H9 (cell line): ENCODE measurements at places on chromosomes 16 and 17. TPM values are rescaled to one million over a fixed set of nuclear protein-coding genes. Genes with fewer than 3 reads are reported as not detected.

DNA sequence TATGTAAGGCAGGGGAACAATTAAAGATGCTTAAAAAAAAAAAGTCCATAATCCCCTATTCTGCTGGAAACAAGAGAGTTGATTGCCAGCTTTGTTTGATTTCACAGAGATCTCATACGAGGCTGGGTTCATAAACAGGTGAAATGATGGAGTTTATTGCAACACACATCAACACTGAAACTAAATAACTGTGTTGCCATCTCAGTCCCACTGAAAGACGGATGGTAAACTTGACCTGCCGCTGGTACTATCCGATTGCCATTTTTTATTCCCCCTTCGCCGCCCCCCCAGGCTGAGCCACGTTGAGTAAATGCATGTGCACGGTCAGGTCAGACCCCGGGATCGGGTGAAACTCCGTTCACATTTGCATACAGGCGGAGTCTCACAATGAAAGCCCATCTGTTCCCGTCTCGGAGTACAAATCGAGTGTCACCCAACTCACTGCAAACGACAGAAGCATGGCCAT lies 119.2 kb downstream of the SKAP1 start:
- H3K27ac ChIP-seq, result no peak overlapping the region
- H3K4me1 ChIP-seq, result no peaks in the 10 kb centered on the region; the same call in 1 of the 2 replicates
- peak overlapping the region; percentile 60; the same call in 1 of the 3 replicates for H3K4me3 ChIP-seq
- no peaks in the 10 kb centered on the region for H3K27me3 ChIP-seq

GRCh38 chr17:49836111-49837030 lies 11.5 kb downstream of the TAC4 start:
- DNase-seq, result no peak
- peaks cover 36% of the 10 kb centered on the region for H3K36me3 ChIP-seq
- H3K27me3 ChIP-seq, result no peaks in the 10 kb centered on the region
- no peak overlapping the region for H3K4me3 ChIP-seq

DNA sequence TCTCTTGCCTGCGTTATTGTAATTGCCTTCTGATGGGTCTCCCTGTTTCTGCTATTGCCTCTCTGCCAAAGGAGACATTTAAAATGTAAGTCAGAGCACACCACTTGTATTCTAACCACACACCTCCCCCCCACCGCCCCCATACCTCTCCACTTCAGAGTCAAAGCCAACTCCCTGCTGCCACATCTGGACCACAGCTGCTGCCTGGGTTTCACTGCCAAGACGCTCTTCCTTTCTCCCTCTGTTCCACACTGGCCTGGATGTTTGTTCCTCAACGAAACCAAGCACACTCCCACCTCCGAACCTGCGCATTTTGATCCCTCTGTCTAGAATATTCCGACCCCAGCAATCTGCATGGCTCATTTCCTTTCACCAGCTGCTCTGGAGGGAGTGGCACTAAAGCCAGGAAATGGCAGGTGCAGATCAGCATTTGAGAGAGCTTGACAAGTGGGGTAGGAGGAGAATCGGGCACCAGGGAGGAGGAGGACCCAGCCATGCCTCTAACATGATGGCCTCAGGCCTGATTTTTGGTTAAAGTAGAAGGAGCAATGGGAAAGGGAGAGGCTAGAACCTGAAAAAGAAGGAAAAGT lies 92.4 kb upstream of the HS3ST2 start:
- DNase-seq, result no peak
- H3K4me3 ChIP-seq, result no peak overlapping the region
- no peaks in the 10 kb centered on the region for H3K4me1 ChIP-seq
- H3K27me3 ChIP-seq, result no peaks in the 10 kb centered on the region
- no peak overlapping the region for H3K27ac ChIP-seq

DNA sequence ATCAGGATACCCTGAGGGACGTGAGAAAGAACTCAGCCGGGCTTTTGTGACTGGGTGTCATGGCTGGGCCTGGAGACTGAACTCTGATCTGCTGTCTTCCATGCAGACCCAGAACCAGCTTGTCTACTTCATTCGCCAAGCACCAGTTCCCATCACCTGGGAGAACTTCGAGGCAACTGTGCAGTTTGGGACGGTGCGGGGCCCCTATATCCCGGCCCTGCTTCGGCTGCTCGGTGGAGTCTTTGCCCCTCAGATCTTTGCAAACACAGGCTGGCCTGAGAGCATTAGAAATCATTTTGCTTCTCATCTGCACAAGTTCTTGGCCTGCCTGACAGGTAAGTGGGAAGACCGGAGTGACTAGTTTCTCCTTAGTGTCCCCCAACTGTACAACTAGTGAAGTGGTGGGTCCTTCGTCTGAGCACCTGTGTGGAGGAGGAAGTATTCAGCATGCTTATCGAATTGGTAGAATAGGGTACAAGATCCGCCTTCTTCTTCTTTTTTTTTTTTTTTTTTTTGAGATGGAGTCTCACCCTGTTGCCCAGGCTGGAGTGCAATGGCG lies 15.5 kb downstream of the DNAH2 start:
- no peak overlapping the region for H3K4me3 ChIP-seq
- no peaks in the 10 kb centered on the region for H3K4me1 ChIP-seq
- no peaks in the 10 kb centered on the region for H3K36me3 ChIP-seq

DNA sequence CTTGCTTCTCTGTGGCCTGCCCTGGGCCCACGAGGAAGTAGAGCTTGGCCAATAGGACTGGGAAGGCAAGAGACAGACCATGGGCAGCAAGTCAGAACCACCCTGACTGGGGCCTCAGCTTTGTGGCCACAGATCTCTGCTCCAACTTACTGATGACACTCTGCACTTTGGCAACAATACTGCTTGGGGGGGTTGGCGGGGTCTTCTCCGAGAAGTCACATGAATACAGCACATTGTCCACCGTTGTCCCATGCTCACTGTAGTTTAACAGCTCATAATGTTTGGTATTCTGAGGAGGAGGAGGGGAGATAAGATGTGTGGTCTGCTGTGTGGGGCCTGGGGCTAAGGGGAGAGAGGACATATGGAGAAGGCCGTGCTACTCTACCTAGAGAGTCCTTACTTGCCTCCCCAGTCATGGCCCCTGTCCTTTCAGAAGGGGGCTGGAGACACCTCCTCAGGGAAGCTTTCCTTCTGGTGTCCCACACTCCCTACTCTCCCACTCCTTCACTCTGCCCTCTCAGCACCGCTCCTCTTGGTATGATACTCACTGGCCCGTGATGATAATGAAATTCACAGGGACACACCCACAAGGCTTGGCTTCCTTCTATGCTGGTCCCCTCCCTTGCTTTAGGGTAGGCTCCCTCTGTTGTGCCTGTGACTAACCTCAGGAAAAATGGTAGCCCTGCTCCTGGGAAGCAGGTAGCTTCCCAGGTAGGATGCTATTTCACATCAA lies 4.0 kb upstream of the DHRS13 start:
- no peak for DNase-seq
- H3K4me3 ChIP-seq, result no peak overlapping the region; the same call in 2 of the 3 replicates
- no peak overlapping the region for H3K27ac ChIP-seq
- no peaks in the 10 kb centered on the region for H3K27me3 ChIP-seq

DNA sequence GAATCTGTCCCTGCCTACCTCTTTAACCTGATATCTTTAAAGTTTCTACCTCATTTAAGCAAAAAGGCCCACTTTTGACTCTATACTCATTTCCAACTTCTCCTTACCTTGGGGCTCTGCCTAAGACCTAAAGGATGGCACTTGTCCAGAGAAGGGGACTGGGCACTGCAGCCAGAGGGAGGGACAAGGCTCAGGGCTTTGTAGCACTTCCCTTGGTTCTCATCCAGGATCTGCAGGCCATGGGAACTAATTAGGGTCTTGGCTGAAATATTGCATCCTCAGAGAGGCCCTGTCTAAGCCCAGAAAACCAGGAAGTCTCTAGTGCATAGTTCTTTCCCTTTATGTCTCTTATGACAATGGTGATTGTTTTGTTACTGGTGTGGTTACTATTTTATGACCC lies 37.3 kb downstream of the IRX5 start:
- no peaks in the 10 kb centered on the region for H3K27me3 ChIP-seq
- no peak for DNase-seq
- no peak overlapping the region for H3K27ac ChIP-seq
- no peaks in the 10 kb centered on the region for H3K36me3 ChIP-seq

- no peak for DNase-seq
- H3K4me3 ChIP-seq, result no peak overlapping the region
- H3K27me3 ChIP-seq, result no peaks in the 10 kb centered on the region
Measured at GRCh38 chr17:12536021-12536420, 129.7 kb upstream of the MYOCD start.

- H3K4me3 ChIP-seq, result peak overlapping the region; percentile 95
- peaks cover 35% of the 10 kb centered on the region for H3K36me3 ChIP-seq
- H3K27ac ChIP-seq, result no peak overlapping the region
- no peaks in the 10 kb centered on the region for H3K27me3 ChIP-seq
- peak; percentile 91 for DNase-seq
Measured at GRCh38 chr17:7237761-7238419, 1.4 kb downstream of the PHF23 start.

DNA sequence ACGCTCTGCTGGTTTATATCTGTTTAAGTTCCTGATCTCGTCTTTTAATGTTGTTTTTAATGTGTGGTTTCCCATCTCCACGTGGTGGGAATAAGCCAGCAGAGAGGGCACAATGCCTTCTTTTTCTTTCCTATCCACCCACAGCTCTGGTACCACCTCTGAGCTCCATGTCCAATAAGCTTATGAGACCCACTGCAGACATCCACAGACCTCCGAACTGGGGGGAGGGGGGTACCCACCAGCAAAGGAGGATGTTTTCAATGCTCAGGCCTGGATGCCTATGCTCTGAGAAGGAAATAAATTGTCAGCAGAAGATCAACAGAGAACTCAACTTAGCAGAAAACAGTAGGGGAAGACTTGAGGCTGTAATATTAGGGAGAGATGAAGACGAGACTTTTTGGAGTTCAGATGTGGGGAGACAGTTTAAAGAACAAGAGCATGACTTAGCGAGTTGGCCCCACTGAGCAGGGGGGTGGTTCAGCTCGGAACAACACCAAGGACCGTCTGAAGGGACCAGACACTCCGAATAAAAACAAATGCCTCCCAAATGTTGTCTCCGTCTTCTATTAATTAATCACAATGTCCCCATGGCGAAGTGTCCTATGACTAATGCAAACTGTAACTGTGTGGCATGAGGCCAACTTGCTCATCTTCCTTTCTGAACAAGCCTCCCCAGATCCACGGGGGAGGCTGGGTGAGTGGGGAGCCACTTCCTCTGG lies 62.7 kb downstream of the GAS7 start:
- no peak overlapping the region for H3K4me3 ChIP-seq
- no peak for DNase-seq
- H3K27ac ChIP-seq, result no peak overlapping the region
- no peaks in the 10 kb centered on the region for H3K36me3 ChIP-seq
- no peaks in the 10 kb centered on the region for H3K27me3 ChIP-seq
- H3K4me1 ChIP-seq, result no peaks in the 10 kb centered on the region

GRCh38 chr16:69861292-69862030 lies 89.7 kb upstream of the CLEC18A start:
- H3K4me1 ChIP-seq, result no peaks in the 10 kb centered on the region
- H3K27ac ChIP-seq, result no peak overlapping the region
- H3K27me3 ChIP-seq, result no peaks in the 10 kb centered on the region
- H3K36me3 ChIP-seq, result no peaks in the 10 kb centered on the region; the same call in 1 of the 2 replicates

DNA sequence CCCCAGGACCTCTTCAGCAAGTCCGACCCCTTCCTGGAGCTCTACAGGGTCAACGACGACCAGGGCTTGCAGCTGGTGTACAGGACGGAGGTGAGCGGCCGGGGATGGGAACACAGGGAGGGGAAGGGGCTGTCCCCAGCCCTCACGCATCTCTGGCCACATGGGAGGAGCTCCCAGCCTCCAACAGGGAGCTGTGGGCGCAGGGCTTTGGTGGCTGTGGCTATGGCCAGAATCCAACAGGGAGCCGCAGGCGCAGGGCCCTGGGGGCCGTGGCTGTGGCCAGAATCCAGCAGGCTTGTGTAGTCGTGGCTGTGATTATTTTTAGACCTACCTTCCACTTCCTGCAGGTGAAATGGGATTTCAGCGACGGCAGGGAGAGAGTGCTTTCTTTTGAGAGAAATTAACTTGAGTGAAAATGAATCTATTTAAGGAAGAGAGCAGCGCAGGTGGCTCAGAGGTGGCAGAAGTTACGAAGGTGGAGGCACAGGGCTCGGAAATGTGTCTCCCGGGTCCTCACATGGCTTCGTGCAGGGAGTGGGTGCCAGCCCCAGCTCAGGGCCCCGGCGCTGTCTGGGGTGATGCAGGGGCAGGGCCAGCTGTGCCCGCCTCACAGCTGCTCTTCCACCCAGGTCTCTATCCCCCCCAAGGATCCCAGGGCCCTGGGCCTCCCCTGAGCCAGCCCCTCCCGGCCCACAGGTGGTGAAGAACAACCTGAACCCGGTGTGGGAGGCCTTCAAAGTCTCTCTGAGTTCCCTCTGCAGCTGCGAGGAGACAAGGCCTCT lies 9.4 kb downstream of the CPNE7 start:
- H3K27ac ChIP-seq, result no peak overlapping the region
- H3K4me3 ChIP-seq, result no peak overlapping the region
- H3K4me1 ChIP-seq, result no peaks in the 10 kb centered on the region

DNA sequence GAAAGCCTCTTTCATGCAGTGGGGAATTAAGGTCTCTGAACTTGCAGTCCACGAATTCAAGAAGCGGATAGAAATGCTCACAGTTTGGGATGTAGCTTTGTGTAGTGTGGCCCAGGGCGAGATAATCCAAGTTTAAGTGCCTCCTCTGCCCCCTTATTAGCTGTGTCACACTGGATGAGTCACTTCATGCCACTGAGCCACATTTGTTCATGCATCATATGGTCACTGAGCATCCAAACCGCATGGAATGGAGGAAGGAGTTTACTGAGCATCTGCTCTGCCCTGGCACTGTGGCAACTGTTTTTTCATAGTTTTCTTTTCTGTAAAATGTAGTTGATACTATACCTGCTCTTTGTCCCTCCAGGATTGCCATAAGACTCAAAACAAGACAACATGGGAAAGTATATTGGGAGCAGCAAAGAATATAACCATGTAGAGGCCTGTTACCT lies 15.1 kb upstream of the DHX8 start:
- no peak overlapping the region for H3K27ac ChIP-seq
- no peaks in the 10 kb centered on the region for H3K4me1 ChIP-seq
- no peaks in the 10 kb centered on the region for H3K36me3 ChIP-seq
- no peak overlapping the region for H3K4me3 ChIP-seq

GRCh38 chr17:37358830-37359681 lies 16.7 kb upstream of the C17orf78 start:
- H3K36me3 ChIP-seq, result peaks cover 10% of the 10 kb centered on the region
- H3K4me3 ChIP-seq, result peak overlapping the region; percentile 94
- no peak overlapping the region for H3K27ac ChIP-seq
- DNase-seq, result peak; percentile 100

Gene CCDC78
- total RNA-seq, result 12.1 TPM in 2 replicates

Gene CCT6B
- total RNA-seq, result 1.4 and 1.7 TPM in 2 replicates

Gene KRT24
- not detected in 2 replicates for total RNA-seq

Gene ARHGAP27
- 9.9 and 11.4 TPM in 2 replicates for total RNA-seq

Gene GPR142
- 0.33 TPM in 1 of 2 replicates, not detected in the other for total RNA-seq

Gene ZP2
- not detected in 2 replicates for total RNA-seq
